ENCODE measurements at places on chromosomes 16 and 17.
A peak's percentile ranks its signal among the peaks of the same experiment; 100 is the strongest.

DNA sequence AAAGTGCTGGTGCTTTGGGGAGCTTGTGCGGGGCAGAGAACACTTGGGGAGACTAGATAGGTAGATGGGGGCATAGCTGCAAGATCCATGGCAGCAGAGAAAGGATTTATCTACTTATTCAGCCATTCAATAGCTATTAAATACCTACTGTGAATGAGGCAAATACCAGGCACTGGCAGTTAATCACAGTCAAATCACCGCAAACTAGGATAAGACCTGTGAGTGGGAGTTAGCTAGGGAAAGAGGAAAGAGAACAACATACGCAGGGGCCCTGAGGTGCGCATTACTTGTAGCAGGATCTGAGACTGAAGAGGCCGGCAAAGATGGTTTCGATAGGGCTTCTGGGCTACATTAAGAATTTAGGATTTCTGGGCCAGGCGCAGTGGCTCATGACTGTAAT is 3.8 kb upstream of the ALKBH5 start:
- no peak for DNase-seq

- DNase-seq, result no peak
These were observed 308.3 kb upstream of the CDH5 start for GRCh38 chr16:66058172-66058691.

DNA sequence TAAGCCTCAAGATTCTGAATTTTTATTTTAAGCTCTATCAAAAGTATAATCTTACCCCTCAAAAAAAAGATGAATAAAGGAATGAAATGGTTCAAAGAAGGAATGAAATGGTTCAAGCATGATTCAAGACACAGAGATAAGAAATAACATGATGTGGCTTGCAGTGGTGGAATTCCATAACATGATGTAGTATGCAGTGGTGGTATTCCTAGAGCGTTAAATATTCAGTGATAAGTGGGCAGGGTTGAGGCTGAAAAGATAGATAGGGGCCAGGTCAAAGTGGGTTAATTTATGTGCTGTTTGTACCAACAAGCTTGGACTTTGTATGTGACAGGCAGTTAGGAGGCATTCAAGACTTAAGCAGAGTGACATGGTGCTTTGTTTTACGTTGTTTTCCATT is 29.6 kb downstream of the TNRC6A start:
- no peak for DNase-seq

DNA sequence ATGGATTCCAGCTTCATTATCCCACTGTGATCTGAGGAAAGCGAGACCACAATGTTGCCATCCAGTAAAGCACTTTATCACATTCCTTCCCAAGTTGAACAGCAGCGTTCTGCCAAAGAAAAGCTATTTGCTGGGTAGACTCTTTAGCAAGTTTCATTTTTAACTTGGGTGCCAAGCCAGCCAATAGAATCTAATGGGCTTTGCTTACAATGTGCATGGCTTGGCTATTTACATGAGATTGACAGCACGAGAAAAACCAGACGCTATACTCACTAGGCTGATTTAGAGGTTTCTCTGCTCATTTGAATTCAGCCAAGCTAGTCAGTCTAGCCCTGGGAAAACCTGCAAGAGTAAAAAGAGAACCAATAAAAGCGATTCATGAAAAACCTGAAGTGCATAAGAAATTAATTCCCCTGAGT is 108.9 kb downstream of the CDH13 start:
- peak; percentile 56 for DNase-seq

GRCh38 chr16:17293813-17294558 is 176.8 kb downstream of the XYLT1 start:
- no peak for DNase-seq

GRCh38 chr16:57530104-57530521 is 6.3 kb downstream of the CCDC102A start:
- no peak for DNase-seq

GRCh38 chr16:23395732-23396131 is 57.3 kb downstream of the COG7 start:
- no peak for DNase-seq

DNA sequence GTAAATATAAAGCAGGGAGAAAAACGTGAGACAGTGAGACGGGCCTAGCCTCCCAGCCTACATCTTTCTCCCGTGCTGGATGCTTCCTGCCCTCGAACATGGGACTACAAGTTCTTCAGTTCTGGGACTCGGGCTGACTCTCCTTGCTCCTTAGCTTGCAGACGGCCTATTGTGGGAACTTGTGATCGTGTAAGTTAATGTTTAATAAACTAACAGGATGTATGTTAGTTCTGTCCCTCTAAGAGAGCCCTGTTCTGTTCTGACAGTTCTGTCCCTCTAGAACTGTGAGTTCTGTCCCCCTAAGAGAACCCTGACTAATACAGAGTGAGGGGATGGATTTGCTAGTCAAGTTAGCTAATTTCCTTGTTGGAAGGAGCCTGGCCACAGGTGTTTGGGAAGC is 16.7 kb upstream of the MYH10 start:
- DNase-seq, result no peak
